Activated T-helper 1 cell treated with anti-CD3 and anti-CD28 coated beads, Interleukin-2, amount 50 U/mL, for 16 hours (primary cell): ENCODE measurements at places on chromosomes 7 and 10.

- no peak for DNase-seq
Measured at GRCh38 chr7:133789974-133790373, 337.2 kb upstream of the LRGUK start.

DNA sequence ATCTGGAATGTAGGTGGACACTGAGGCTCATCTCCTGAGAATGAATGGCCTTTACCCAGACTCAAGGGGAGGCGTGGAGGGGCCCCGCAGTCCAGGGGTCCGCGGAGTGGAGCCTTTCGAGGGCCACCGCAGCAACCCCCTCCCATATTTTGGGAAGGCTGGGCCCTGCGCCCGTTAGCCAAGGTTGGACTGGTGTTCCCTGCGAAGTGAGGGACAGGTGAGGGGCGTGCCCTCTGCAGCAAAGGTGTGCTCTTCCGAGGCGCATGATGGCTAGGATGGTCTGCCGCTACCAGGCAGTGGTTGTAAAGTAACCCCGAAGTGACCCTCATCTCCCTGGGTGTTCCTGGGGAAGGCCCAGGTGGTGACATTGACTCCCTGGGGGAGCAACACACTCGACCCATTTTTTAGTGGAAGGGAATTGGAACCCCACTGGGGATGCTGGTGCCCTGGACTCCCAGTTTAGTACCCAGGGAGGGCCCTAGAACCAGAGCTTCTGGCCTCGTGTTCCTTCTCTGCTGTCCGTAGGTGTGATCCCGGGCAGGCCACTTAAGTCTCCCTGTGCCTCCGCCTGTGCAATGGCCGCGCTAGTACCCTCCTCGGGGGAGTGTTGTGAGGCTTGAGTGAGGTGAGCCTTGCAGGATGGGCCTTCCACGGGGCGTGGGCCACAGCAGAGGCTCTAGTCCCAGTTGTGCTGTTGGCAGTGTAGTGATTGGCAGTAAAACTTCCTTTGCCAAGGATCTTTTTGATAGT is 779 bp downstream of the FAM241B start:
- DNase-seq: no peak

DNA sequence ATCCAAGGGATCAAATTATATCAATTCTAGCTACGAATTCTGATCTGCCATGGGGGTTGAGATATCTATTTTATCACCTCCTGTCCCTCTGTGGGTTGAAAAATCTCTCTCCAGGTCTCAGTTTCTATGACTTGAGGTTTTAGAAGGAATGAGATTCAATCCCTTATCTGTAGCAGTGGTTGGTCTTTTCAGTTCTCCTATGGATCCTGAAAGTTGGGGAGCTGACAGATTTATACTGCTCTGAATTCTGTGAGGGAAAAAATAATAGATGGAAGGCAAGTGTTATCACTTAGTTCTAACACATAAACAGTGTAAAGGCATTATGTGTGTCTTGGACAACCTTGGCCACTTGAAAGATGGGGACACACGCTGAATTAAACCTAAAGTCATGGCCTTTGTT is 15.8 kb upstream of the FBXW4 start:
- DNase-seq: no peak

DNA sequence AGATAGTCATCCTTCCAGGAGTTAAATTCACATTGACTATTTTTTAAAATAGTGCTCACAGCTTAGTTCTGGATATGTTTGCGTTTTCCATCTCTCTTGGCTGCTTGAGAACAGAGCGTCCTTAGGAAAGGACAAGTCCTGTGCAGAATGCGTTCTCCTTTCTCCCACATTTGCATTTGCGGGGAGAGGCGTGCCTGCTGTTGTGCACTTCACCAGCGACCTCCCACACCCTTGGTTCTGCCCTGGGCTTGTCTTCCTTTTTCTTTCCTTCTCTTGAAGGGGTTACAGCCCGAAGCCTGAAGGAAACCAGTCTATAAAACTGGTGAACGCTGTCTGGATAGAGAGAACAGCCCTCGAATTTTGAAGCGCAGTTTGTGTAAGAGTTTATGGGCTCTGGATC is 367.1 kb downstream of the DPP6 start:
- DNase-seq: no peak

DNA sequence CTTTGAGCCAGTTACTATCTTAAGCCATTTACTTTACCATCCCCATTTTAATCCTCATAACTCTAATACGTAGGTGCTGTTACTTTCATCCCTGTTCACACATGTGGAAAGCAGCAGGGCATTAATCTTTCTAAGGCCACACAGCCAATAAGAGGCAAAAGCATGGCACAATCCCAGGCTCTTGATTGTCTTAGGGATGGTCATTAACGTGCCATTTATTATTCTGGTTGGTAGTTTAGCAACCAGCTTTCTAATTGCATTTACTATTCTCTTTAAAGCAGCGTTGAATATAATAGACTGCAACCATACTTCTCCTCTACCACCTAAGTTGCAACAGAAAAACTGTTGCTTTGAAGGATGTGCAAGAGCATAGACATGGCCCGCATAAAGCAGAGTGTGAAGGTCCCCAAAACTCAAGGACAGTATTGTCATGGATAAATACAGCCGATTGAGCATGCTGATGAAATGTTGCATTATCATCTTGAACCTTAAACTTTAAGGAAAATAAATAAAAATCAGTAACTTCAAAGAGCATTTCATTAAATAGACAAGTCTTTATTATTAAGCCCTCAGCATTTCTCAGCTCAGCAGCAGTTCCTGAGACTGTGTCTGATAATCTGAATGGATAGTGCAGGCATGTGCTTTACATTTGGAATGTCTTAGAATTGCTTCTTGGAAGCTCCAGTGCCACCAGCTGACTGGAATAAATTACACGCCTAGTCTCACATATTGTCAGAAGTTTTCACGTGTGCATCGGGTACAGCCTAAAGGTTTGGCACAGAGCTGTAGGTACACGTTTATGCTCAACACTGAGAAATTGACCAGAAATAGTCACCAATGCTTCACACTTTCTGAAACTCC is 467.1 kb downstream of the SDK1 start:
- no peak for DNase-seq

- DNase-seq: no peak
Measured at GRCh38 chr10:29451946-29452345, 163.1 kb downstream of the LYZL1 start.

DNA sequence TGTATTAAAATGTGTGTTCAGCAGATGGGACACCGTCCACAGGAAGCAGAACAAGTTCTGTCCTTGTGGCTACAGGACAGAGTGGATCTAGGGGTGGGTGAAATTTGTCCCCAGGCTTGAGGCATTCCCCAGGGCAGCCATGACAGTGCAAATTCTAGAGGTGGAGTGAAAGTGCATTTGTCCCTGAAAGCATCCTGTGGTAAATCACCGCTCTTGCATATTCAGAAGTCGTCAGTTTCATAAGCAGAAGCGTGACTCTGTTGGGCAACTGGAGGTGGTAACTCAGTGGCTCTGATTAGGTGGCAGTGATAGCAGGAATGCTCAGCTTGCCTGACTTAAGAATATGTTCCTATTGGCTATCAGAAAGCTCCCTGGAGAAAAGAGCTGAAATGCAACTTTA is 96.6 kb downstream of the SNX10 start:
- no peak for DNase-seq

DNA sequence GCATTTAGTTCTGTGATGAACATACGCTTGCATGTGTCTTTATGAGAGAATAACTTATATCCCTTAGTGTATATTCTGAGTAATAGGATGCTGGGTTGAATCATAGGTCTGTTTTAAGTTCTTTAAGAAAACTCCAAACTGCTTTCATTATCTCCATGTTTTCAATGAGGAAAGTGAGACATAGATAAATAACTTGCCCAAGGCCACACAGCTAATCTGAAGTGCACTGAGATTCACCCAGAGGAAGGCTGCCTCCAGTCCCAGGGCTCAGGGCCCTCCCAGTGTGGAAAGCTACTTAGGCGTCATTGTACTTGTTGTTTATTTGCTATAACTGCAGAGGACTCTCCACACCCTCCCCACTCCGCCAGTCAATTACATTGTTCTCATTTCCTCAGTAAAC is 126.7 kb downstream of the INHBA start:
- DNase-seq: no peak

DNA sequence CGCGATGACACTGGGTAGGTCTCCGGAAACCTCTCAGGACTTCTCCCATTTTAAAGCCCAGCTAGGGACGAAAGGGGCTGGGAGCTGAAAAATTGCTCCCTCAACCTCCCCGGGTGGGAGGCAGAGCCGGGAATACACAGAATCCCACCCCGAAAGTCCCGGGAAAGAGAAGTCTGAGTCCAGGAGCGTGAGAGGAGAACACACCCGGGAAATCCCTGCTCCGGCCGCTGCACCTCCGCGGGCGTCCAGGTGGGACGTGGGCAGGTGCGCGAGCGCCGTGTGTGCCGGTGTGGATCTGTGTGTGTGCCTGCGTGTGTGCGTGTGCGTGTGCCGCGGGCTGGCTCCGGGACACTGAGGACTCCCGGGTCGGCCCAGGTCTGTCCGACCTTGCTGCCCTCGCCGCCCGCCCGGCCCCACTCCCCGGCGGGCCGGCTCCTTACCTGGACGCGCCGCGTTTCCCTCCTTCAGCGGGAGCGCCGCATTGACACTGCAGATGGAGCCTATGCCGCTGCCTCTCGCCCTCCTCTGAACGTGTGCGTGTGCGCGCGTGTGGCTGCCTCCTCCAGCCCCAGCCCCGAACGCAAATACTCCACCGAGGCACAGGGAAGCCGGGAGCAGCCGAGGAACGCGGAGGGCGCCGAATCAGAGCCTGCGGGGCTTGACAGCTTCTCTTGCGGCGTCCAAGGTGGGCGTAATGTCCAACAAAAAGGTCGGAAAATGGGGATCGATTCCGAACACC is at the start of gene PLXNA4:
PLXNA4 (minus strand) TSS at position 489 of the 739 bp plus-strand sequence. CDS start 67,777 bp downstream, outside the sequence.
- no peak for DNase-seq

DNA sequence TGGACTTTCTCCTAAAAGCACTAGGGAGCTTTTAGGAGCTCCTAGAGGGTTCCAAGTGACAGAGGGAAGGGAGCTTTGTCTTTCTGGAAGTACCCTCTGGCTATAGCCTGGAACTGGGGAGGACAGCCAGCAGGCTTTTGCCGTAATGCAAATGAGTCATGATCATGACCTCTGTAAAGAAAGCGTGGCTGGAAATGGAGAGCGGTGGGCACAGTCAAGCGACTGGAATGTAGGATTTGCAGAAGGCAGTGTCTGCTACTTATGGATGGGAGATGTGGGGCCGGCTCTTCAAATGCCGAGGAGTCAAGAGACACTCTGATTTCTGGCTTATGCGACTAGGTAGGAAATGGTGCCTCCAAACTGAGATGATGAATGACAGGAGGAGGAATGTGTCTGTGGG is 34.6 kb upstream of the PLPP4 start:
- DNase-seq: no peak

DNA sequence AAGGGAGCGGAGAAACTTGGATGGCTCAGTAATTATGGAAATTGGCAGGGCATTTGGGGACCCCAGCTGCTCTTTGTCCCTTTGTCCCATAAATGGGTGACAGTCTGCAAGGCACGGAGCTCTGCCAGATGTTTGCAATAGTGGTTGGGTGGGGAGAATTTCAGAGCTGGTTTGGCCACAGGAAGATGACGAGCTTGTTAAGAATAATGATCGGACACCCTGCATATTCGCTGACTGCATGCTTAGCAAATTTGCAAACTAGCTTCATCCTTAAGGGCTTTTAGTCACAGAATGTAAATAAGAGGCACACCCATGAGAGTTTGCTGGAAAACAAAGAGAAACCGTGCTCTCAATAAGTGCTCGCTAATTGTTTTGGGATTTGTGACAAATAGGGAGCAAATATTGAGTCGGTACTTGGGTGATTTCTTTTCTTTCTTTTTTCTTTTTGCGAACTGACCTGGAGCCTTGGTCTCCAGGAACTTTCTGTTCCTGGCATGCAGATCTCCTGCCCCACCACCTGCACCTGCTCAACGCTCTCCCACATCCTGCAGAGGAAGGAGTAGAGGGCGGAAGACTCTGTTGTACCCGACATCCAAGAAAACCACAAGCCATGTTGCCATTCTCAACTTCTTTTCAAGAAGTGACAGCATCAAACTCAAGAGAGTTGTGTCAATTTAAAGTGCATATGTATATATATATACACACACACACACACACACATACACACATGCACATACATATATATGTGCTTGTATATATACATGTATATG is 238.9 kb downstream of the CAMK1D start:
- no peak for DNase-seq

GRCh38 chr7:115410434-115410820 is 488.5 kb downstream of the MDFIC start:
- no peak for DNase-seq

- no peak for DNase-seq
Measured at GRCh38 chr7:13979671-13980435, 9.6 kb downstream of the ETV1 start.

GRCh38 chr7:127666602-127667001 is 14.6 kb downstream of the SND1 start:
- no peak for DNase-seq

GRCh38 chr10:46554166-46554781 is 2.2 kb downstream of the GPRIN2 start:
- no peak for DNase-seq

GRCh38 chr7:30612658-30613265 is 18.1 kb downstream of the GARS1 start:
- no peak for DNase-seq

DNA sequence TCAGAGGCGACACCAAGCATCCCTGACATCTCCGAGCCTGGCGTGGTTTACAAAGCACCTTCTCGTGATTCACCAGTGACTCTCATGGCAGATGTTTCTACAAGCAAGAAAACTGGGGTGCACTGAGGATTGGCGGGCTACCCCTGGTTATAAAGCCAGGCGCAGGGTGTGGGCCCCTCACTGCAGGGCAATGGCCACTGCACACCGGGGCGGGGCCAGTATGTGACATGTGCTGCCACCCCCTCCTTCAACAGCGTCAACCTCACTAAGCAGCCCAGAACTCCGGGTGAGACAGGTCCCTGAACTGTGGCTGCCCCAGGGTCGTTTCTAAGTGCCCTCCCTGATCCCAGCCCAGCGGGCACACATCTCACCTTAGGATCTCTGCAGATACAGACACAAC is 63.8 kb downstream of the CHST15 start:
- DNase-seq: no peak

- no peak for DNase-seq
Measured at GRCh38 chr10:28470873-28471651, 61.9 kb upstream of the WAC start.

GRCh38 chr10:126373972-126374371 is 14.3 kb downstream of the ADAM12 start:
- no peak for DNase-seq

GRCh38 chr7:23106057-23106822 is 655 bp downstream of the KLHL7 start:
- peak; percentile 8 for DNase-seq

GRCh38 chr10:94623572-94623971 is 60.0 kb upstream of the CYP2C18 start:
- DNase-seq: no peak

DNA sequence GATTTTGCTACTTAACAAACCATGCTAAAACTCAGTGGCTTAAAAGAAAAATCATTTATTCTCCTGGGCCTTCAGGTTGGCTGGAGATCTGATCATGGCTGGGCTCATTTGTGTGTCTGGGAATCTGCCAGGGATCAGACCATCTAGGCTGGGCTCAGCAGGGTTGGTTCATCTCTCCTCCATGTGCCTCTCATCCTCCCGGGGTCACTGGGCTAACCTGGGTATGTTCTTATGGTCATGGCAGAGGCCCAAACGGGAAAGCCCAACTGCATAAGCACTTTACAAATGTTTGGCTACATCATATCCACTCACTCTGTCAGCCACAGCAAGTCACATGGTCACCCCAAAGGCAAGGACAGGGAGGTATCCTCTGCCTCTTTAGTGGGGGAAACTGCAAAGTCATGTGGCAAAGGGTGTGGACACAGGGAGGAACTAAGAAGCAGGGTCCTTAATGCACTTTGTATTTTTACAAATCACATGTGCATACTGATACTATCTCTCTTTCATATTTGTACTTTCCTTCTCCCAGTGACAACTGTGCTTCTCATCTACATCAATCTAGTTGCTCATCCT is 231.4 kb downstream of the BUB3 start:
- no peak for DNase-seq

- no peak for DNase-seq
Measured at GRCh38 chr7:139572704-139573385, 49.4 kb downstream of the CLEC2L start.
